ENCODE measurements at places on chromosomes 2 and 18. TPM values are rescaled to one million over a fixed set of nuclear protein-coding genes. Genes with fewer than 3 reads are reported as not detected.

GRCh38 chr2:218244204-218244603, 16.6 kb upstream of the GPBAR1 start:
- DNase-seq = no peak

GRCh38 chr2:40827392-40827791, 375.5 kb upstream of the SLC8A1 start:
- no peak for DNase-seq

MYO5B gene
- 32.0 TPM for total RNA-seq

- no peak for DNase-seq
Observed at GRCh38 chr2:36485521-36485920, 112.4 kb downstream of the FEZ2 start.

DNA sequence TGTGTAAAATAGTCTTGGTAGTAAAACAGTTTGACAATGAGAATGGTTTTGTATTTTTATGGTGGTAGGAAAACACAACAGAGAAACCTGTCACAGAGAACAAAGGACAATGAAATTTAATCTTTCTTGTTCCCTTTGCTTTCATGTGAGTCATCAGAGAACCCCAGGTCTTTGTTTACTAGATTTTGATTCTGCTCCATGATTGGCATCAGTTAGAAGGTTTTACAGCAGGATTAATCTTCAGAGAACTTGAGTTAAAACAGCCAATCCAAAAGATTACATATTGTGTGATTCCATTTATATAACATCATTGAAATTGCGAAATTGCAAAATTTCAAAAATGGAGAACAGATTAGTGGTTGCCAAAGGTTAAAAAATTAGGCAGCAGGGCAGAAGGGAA, 2.5 kb downstream of the APLF start:
- no peak for DNase-seq

GRCh38 chr2:195468771-195469170, 188.3 kb upstream of the SLC39A10 start:
- DNase-seq = no peak

VSNL1 gene
- 39.1 TPM for total RNA-seq

DNA sequence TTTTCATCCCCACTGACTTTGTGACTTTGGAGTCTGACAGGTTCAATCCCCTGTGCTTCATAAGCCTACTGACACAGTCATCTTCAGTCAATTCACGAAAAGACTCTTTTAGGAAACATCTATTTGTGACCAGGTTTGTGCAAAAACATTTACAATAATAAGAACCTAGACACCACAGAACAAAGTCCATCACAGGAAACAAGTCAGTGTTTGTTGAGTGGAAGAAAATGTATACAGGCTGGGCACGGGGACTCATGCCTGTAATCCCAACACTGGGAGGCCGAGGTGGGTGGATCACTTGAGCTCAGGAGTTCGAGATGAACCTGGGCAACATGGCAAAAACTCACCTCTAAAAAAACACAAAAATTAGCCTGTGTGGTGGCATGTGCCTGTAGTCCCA, 49.7 kb downstream of the TGFA start:
- no peak for DNase-seq

GRCh38 chr2:187966924-187967323, 324.8 kb upstream of the GULP1 start:
- DNase-seq = no peak

- no peak for DNase-seq
Observed at GRCh38 chr18:72122103-72122502, 422.0 kb downstream of the CBLN2 start.

SF3B6 gene
- 150 TPM for total RNA-seq

SH3BP4 gene
- 16.5 TPM for total RNA-seq

GRCh38 chr2:204871231-204871953, 326.1 kb downstream of the PARD3B start:
- no peak for DNase-seq

- DNase-seq = no peak
Observed at GRCh38 chr2:240920783-240921231, 14.7 kb downstream of the CROCC2 start.

DNA sequence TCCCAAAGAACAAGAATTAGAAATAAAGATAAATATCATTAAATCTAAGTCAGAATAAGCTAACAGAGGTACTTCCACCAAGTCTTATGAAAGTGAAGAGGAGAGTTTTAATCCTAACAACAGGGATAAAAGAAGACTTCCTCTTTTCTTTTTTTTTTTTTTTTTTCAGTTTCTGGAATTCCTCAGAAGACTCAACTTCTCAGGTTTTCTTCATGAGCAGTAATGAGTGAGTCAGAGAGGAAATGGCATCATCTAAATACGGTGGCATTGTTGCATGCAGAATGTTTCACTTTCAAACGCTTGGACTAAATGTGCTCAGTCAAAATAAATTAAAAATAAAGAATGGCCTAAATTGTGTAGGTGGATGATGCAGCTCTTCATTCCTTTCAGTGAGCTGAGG, 45.6 kb upstream of the ARHGAP15 start:
- no peak for DNase-seq

AOX1 gene
- 24.6 TPM for total RNA-seq

All from esophagus squamous epithelium (tissue), 5 donors.